Fibroblast of skin of abdomen (primary cell): ENCODE measurements at places on chromosomes 7 and 10.
A peak's percentile ranks its signal among the peaks of the same experiment; 100 is the strongest.

- DNase-seq: no peak
Measured at GRCh38 chr10:48711830-48712229, 27.2 kb downstream of the WDFY4 start.

DNA sequence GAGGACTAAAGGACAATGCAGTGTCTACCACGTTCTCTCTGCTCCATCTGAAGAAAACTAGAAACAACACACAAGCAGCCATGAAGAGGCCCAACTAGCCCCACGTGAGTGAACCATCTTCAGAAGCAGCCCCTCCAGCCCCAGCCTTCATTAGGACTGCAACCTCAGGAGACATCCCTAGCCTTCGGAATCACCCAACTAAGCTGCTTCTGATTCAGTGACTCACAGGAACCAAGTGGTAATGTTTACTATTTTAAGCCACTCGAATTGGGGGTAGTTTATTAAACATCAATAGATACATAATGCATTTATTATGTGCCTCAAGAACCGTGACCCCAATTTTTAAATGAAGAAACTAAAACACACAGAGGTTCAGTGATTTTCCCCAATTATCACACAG lies 22.6 kb downstream of the ARHGAP12 start:
- DNase-seq: no peak

DNA sequence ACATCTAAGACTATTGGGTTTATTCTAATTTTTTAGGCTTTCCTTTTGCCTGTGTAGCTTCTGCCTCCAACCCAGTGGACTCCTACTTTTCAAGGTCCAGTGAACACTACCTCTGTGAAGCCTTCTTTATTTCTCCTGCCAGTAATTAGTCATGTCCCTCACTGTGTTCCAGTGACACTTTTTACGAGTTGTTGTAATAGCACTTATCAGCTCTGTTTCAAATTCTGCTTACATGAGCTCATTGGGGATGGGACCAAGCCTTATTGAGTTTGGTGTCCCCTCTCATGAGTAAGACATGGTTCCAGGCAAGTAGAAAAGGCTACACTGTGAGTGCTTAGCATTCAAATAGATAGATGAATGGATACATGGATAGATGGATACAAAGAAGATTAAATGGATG lies 184.6 kb downstream of the HIBADH start:
- no peak for DNase-seq

DNA sequence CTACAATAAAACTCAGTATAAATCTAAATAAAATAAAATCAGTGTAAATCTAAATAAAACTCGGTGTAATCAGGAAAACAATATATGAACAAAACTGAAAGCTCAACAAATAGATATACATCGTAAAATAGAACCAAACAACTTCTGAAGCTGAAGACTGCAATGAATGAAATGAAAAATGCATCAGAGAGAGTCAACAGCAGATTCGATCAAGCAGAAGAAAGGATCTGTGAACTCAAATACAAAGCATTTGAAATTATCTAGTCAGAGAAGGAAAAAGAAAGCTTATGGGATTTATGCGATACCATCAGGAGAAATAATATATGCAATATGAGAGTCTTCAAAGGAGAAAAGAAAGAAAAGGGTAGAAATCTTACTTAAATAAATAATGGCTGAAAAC lies 255.0 kb downstream of the BICC1 start:
- DNase-seq: no peak

GRCh38 chr7:30660331-30661255 lies 21.7 kb downstream of the CRHR2 start:
- no peak for DNase-seq

- no peak for DNase-seq
Measured at GRCh38 chr10:100027416-100027815, 17.7 kb upstream of the DNMBP start.

DNA sequence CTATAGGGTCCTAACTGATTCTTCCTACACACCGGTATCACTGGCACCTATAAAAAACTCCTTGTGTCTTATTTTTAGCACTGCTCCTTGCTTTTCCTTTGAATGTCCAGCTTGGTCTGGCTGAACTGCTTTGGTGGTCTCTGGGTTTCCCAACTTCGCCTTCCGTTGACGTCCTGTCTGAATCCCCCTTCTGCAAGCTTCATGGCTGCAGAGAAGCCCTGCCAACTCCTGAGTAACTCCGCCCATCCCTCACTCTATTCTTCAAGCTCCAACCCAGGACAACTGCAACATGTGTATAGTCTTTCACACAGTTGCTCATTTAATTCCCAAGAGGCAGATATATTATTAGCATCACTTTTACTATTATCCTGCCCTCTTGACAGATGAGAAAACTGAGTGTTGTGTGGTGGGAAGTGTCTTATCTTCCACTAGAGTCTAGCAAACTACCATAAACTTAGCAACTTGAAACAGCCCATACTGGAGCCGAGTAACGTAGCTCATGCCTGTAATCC lies 40.9 kb downstream of the MTURN start:
- no peak for DNase-seq

GRCh38 chr7:155360495-155361345 lies 63.0 kb downstream of the INSIG1 start:
- no peak for DNase-seq

DNA sequence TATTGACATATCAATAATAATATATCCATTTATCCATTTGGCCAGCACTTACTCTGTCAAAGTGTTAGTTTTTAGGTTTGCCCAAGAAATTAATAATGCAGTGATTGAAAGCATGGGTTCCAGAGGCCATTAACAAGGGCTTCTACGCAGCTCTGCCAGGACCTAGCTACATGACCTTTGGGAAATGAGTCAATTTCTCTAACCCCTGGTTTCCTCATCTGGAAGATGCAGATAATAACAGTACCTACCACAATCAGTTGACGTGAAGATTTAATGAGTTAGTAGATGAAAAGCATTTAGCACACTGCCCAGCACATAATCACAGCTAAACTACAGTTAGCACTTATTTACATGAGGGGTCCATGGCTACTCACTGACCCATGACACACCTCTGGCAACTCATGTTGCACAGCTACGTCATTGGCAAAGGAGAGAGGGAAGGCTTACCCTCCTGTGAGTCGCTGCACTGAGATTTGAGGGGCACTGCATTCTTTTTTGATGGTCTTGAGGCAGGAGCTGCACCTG lies 263.7 kb downstream of the PLXNA4 start:
- DNase-seq: no peak

- no peak for DNase-seq
Measured at GRCh38 chr7:158574308-158575036, 13.2 kb downstream of the PTPRN2 start.

DNA sequence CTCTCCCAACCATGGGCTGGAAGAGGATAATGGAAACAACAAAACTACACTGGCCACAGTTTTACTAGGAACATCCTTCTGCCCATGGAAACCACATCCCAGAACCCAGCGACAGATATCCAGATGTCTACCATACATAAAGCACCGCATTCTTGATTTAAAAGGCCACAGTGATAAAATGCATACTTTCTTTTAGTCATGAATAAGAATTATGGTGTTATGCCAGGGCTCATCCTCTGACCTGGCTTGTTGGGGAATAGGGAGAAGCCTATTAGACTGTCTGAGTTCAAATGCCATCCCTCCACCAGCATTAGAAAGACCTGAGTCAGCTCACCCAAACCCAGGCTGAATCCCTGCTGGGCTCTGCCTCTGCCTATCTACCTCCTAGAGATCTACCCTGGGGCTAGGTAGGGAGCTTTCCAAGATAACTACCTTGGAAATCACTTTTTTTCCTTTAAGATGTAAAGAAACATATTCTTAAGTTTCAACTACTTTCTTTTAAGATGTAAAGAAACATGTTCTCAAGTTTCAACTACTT lies 5.2 kb downstream of the ABCA13 start:
- DNase-seq: peak; percentile 32

DNA sequence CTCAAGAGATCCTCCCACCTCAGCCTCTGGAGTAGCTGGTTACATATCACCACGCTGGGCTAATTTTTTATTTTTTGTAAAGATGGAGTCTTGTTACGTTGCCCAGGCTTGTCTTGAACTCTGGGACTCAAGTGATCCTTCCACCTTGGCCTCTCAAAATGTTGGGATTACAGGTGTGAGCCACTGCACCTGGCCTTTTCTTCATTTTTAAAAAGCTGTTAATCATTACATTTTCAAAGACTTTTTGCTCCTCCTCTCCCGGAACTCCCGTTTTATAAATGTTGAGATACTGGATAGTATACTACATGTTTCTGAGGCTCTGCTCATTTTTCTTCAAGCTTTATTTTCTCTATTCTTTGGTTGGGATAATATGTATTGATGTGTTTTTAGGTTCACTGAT lies 16.4 kb downstream of the AOAH start:
- DNase-seq: no peak

- DNase-seq: peak; percentile 76
Measured at GRCh38 chr7:124752310-124752709, 13.3 kb downstream of the GPR37 start.

DNA sequence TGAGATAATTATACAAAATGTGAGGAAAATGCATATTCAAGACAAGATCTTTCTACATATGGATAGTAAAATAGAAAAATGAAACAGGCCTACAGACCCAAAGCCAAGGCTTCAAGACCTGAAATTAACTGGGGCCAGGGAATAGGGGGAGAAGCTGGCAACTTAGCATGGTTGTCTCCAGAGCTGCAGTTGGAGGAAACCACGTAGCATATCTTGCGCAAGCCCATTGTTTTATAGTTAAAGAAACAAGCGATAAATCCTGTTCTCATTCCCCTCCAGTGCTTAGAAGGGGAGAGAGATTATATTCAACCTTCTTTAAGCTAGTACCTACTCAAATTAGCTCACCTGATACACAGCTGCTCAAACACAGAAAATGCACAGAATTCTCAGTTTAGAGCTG lies 197.1 kb downstream of the SORCS1 start:
- DNase-seq: no peak

GRCh38 chr7:142749218-142749993 lies at the start of gene PRSS1:
Gene PRSS1, plus strand, starts transcription at chr7:142749472. Its CDS starts 13 bp downstream, at chr7:142749485.
- no peak for DNase-seq

- DNase-seq: peak; percentile 97
Measured at GRCh38 chr7:41702635-41703371, at the start of gene INHBA. Gene INHBA, minus strand, starts transcription at chr7:41703090. Its CDS starts 2,716 bp downstream, at chr7:41700374.

DNA sequence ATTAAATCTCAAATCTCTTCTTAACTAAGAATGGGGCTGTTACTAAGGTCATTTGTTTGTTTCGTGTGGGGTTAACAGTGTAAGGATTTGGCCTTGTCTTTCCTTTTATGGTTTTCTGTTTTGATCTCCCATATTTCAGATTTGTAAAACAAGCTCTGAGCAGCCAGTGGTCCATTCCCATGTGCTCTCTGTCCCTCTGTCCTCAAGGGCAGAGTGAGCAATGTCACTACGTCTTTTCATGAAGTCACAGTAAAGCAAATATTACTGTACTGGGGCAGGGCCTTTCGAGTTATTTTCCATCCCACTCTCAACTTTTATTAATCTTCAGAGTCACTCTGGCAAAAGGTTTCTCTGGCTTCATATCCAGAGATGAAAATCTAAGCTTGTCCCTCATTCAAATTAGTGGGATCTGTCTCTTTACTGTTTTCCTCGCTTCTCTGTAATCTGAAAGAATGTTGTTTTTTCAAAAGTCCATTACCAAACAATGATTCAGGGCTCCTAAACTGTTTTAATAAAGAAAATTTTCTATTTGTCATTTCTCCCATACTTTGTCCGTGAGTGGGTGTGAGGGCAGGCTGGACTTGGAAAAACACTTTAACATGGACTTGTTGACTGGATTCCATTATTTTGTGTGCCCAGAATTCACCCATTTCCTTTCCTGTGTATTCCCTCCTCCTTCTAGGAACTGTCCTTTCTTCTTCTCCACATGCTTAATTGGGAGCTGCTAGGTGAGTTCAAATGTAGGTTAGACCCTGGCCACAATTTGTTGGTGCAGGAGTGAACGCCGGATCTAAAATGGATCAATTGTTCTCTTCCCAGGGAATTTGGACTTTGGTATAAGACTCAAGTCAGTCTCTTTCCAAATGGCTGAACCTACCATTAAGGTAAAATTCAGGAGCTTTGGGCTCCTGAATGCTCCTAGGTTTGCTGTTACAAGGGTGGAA lies 42.1 kb upstream of the NAMPT start:
- DNase-seq: no peak

- DNase-seq: no peak
Measured at GRCh38 chr7:1977876-1978441, 254.8 kb downstream of the MAD1L1 start.

- no peak for DNase-seq
Measured at GRCh38 chr7:140053812-140054539, 8.8 kb downstream of the PARP12 start.

DNA sequence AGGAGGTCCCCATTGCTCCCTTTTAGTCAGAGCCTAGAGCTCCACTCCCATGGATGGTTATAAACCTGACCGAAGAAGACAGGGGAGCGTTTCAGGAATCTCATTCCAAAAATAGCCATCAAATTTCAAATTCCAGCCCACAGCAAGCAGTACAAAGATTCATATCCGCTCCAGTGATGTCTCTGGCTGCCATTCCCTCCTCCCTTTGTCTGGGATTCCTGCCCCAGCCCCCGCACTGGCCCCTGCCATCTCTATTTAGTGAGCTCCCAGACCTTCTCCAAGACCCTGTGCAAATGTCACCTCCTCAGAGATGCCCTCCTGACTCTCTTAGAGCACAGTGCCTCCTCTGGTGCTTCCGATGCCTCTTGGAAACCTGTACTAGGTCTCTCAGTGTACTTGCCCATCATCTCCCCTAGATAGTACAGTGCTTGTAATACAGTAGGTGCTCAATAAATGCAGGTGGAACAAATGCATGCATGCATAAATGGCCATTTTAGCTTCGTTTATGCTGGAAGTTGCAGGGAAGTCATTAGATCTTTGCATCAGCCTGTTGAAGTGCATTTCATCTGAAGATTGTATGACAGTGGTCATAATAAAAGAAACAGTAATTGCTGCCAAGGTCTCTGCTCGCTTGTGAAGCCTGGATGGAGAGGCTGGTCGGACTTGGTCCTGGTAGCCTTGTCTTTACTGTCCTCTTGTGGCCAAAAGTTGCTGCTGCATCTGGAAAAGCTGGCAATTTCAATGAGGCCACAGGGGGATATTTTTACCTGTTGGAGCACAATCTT lies 32.0 kb upstream of the HABP2 start:
- peak; percentile 79 for DNase-seq

GRCh38 chr7:29315892-29316270 lies 121.3 kb downstream of the CHN2 start:
- no peak for DNase-seq

GRCh38 chr7:22709857-22710256 lies 17.1 kb upstream of the IL6 start:
- no peak for DNase-seq

DNA sequence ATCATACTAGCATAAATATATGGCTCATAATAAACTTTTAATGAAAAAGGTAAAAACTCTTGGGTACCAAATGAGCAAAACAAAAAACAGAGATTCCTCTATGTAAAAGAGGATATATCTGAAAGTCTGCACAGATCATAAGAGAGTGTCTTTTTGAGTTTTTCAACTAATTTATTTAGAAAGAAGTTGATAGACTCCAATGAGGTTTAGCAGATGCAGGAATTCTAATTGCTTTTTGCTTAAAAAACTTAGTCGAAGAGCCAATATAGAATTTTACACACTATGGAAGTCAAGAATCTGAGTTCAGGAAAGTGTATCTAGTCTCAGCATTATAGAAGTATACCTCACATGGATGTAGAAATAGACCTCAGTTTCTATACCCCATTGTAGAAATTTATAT lies 3.4 kb upstream of the MLLT10 start:
- no peak for DNase-seq

- no peak for DNase-seq
Measured at GRCh38 chr7:43244784-43245183, 132.3 kb downstream of the HECW1 start.

- no peak for DNase-seq
Measured at GRCh38 chr7:151889406-151890354, 12.8 kb upstream of the PRKAG2 start.

- no peak for DNase-seq
Measured at GRCh38 chr10:77574438-77574837, 63.2 kb downstream of the KCNMA1 start.

- no peak for DNase-seq
Measured at GRCh38 chr7:44236333-44236728, 35.6 kb downstream of the YKT6 start.
